ENCODE measurements at places on chromosomes 12 and 14. TPM values are rescaled to one million over a fixed set of nuclear protein-coding genes. Genes with fewer than 3 reads are reported as not detected.

The LTBP2 gene
- total RNA-seq = 210 TPM

GRCh38 chr12:100069795-100070194, 72.9 kb downstream of the BLTP3B start:
- DNase-seq = peak; percentile 53

DNA sequence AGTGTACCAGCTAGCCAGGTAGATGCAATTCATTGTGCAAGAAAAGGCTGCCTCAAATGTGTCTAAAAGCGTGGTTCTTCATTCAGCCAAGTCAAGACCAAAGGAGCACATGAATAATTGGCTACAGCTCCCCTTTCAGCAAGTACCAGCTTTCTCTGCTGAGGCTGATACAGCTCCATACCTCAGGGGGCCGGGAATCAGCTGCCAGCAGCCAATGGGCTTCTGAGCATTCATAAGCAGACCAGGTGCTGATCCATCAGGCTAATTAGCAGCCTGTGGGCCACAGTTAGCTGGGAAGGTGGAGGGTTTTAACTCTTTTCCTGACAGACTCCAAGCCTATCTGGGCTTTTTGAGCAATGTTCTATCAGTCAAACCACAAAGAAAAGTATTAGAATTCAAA, 264.7 kb downstream of the APAF1 start:
- no peak for DNase-seq

GRCh38 chr12:69442894-69443293, 27.3 kb upstream of the FRS2 start:
- no peak for DNase-seq

DNA sequence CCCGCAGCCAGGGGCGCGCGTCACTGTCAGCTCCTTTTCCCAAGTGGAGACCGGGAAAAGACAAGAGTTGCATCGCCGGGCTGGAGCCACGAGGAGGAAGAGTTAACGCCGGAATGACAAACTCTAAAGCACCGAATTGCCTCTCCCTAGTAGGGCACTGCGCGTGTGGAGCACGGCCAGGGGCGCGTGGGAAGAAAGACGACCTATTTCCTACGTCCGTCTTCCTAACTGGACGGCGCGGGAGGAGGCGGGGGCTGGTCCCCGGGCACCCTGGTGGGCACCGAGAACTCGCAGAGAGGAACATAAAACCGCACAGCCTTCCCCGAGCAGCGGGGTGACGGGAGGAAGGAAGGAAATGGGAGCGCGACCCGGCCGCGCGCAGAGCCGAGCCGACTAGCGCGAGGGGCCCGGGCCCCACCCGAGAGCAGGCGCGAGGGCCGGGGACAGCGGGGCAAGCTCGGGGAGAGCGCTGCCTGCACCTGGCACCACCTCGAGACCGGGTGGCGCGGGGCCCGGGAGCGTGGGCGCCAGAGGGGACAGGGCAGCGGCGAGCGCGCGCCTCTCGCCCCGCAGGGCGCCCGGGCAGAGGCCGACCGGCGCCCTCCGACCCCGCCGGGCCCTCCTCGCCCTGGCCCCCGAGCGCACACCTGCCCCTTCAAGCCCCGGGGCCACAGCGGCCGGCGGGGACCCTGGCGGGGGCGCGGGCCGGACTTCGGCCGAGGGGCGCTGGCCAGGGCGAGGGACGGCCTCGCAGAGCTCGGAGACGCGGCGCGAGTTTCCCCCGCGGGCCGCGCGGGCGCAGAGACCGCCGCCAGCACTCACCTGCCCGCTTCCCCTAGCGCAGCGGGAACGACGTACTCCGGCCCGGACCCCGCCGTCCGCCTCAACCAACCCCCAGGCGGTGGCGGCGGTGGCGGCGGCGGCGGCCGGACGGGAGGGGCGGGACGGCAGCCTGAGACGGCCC, at the start of gene SETD3:
TSS of gene SETD3 (minus strand) at position 954 of the 964 bp plus-strand sequence. CDS start 15,054 bp downstream, outside the sequence.
- peak; percentile 76 for DNase-seq

DNA sequence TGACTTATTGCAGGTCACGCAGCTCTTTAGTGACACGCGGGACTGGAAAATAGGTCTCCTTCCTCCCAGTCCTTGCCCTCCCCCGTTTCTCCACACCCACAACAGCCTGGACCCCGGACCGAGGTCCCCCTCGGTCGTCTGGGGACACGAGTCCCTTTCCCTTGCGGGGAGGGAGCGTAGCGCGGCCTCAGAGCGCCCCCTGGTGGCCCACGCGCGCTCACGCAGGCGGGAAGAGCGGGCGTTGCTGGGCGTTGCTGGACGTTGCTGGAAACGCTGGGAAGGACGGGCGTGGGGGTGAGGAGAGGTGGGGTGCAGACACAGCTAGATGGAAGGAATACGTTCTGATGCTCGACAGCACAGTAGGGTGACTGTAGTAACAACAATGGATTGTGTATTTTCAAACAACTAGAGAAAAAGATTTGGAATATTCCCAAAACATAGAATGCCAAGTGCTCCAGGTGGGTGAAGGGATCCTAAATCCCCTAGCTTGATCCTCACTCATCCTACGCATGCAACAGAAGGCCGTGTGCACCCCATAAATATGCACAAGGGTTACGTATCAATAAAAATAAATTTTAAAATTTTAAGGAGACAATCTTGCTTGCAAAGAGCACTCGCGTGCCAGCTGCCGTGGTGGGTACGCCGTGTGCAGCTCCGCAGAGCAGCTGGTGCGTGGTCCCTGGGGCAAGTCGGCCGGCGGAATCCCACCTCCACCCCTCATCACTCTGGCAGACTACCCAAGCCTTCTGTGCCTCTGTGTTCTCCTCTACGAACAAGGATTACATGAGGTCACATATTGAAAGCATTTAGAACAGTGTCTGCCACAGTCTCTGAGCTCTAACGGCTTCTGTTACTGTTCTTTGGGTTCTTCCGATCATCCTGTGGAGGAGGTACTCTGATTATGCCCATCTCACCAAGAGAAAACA, 87.4 kb downstream of the B4GALNT3 start:
- peak; percentile 45 for DNase-seq

DNA sequence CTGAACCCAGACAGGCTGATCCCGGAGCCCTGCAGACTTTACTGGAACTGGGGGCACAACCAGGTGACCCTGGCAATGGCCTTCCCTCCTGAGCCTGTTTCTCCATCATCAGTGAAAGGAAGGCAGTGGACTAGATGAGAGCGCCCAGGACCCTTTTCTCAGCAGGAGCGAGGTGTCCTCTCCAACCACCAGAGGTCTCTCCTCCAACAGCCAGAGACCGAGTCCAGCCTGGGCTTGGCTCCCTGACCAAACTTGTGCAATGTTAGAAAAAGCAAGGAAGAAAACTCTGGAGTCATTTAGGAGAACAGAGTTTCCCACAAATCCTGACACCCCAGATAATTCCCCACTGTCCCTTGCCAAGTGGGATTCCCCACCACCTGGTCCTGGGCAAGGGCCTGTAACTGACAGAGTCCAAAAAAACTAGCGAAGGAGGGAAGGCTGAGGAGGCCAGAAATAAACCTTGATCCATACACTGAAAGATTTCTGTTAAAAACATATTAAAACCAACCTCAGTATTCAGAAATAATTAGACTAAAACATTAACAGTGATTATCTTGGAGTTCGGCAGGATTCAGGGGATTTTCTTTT, 9.0 kb downstream of the RPS6KL1 start:
- DNase-seq = peak; percentile 81

DNA sequence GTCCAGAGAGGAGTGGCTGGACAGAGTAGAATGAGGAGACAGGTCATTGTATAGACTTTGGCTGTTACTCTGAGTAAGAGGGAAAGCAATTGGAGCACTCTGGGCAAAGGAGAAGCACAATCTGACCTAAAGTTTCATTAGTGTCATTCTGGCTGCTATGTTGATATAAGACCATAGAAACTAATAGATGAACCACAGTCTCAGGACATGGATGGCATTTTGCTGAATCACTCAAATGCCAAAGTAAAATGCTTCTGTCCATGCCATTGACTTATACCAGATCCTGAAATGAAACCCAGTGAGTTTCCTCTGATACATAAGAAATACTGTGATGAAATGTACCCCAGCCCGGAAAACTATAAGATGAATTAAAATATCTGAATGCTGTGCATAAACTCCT, 65.8 kb upstream of the COCH start:
- DNase-seq = no peak

Data from fibroblast of villous mesenchyme (primary cell).